HL-60 (cell line): ENCODE measurements at places on chromosomes 7 and 10.

- no peak for DNase-seq
These were observed 49.9 kb downstream of the DNAJC1 start for GRCh38 chr10:21953585-21954057.

DNA sequence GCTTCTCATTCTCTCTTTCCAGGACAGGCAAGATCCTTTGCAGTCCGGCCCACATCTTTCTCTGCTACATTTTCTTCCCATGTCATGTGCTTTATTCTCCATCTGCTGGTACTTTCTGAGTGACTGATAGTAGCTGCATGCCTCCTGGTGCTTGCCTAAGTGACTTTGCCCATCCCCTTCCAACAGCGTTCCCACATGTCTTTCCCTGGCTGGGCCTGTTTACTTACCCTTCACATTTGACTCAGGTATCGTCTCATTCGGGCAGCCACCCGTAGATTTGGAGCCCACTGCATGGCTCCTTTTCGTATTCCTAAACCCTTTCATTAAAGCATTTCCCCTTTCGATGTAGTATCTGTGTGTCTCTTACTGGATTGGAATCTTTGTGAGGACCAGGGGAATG, 24.6 kb downstream of the TYW1 start:
- no peak for DNase-seq

GRCh38 chr10:89164920-89165319, 42.2 kb downstream of the CH25H start:
- no peak for DNase-seq

DNA sequence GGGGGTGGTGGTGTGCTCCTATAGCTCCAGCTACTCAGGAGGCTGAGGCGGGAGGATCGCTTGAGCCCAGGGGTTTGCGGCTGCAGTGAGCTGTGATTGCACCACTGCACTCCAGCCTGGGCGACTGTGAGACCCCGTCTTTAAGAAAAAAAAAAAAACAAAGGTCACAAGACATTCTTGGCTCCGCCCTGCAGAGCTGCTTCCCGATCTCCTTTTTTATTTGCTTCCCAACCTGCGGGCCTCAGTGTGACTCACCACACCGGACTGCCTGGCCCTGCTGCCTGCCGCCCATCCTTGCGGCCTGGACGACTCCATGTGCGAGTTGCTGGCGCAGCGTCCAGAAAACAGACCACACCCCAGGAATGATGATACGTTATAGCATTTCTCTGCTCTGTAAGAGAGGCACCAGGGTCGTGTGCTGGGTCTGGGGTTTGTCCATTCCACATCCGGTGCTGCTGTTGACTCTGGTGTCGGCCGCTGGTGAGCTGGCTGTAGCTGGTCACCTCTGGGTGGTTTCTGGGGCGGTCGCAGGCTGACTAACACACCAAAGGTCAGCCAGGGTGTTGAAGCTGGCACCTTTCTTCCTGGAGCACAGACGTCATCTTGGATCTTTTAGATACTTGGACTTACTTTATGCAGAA, 123.6 kb downstream of the TCF7L2 start:
- DNase-seq: no peak

DNA sequence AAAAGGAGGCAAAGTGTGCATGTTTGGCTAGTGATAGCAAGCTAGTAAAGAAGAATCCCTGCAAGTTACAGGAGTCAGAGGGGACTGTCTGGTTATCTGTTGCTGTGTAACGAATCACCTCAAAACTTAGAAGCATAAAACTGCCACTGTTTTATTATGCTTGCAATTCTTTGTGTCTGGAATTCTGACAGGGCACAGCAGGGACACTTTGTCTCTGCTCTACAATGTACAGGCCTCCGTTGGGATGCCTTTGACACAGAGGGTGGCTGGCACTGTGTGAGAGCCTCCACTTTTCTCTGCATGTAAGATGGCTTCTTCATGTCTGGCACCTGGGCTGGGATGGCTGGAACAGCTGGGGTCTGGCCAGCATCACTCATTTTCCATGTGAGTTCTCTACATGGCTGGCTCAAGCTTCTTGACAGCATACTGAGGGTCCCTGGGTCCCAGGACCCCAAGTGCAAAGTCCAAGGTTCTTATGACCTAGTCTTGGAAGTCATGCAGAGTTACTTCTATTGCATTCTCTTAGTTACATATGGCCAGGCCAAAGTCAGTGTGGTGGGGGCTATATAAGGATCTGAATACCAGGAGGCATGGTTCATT, 276.9 kb downstream of the RPS24 start:
- DNase-seq: no peak

GRCh38 chr7:35040906-35041305, 3.6 kb upstream of the DPY19L1 start:
- DNase-seq: no peak

DNA sequence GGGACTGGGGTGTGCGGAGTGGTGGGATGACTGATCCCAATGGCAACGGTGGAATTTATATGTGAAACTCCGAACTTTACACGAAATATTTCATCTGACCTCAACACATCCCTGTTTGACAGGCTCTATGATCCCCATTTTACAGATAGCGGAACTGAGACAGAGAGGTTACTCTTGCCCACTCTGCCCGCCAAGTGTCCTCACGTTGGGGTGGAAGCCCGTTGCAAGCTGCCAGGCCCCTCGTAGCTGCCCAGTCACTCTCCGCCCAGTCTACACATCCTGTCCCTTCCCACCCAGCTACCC, 397 bp upstream of the NFE2L3 start:
- no peak for DNase-seq

- no peak for DNase-seq
These were observed 1.9 kb downstream of the TTYH3 start for GRCh38 chr7:2633538-2634266.

DNA sequence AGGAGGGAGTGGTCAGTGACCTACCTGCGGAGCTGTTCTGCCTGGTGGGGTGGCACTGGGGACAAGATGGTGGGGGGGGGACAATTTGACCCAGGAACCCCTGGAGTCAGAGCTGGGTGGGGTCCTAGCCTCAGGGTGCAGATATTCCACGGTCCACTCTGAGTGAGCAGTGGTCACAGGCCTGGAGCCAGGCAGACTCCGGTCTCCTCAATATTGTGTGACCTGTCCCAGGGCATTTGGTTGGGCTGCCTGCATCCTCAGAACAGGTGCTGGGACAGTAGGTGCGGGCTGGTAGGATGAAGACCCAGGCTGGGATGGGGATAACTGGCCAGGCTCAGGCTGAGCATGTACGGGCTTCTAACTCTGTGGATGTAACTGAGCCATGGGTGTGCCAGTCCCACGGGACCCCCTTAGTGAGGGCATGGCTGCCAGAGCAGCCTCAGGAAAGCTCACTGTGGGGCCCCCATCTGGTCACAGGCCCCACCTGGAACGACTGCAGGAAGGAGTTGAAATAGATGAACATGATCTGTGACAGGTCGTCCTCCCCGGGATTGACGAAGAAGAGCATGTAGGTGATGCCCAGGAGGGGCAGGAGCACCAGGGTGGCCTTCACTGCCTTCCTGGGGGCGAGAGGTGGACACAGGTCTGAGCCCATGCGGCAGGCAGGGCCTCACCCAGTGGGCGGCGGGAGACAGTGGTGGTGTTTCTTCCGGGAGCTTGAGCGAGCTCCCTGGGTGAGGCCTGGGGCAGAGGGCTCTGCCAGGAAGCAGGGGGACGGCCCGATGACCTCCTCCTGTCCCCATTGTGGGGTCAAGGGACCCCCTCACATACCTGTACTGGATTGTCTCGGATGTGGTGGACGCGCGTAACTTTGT, 26.9 kb downstream of the CRHR2 start:
- DNase-seq: no peak

- DNase-seq: no peak
These were observed 14.9 kb downstream of the BZW2 start for GRCh38 chr7:16660702-16661464.

DNA sequence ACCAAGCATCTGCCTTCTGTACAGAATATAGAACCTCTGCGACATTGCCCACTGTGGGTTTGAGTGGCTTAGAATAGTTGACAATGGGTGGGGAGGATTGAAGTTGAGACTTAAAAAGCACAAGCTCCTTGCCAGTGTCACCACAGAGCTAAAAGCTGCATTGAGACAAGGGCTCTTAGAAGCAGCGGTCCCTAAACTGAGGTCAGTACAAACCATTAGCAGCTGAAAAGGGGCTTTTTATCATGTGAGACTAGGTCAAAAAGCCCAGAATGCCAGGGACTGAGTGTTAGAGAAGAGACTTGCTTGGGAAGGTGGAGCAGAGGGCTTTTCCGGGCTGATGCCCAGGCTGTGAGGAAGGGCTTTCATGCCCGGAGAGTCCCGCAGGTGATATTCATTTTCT, 91.3 kb downstream of the POU6F2 start:
- no peak for DNase-seq

GRCh38 chr7:95342029-95342428, 17.7 kb upstream of the PON1 start:
- no peak for DNase-seq

DNA sequence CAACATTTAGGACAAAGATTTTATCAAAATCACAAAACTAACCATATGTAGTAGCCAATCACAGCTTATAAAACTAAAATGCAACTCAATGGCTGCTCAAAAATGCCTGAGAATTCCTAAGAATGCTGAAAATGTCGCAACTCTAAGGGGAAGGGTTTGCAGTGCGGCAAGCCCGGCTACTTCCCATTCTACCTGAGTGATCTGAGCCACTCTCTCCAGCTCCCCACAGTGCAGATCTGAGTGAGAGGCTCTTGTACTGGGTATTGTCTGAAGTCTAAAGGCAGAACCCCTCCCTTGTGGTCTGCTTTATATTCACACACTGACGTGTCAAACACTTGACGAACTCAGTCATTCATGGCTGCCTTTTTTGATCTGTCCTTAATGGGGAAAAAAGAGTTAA, 28.9 kb downstream of the RAB11FIP2 start:
- no peak for DNase-seq

GRCh38 chr10:72736828-72737220, 44.9 kb downstream of the MCU start:
- DNase-seq: no peak

DNA sequence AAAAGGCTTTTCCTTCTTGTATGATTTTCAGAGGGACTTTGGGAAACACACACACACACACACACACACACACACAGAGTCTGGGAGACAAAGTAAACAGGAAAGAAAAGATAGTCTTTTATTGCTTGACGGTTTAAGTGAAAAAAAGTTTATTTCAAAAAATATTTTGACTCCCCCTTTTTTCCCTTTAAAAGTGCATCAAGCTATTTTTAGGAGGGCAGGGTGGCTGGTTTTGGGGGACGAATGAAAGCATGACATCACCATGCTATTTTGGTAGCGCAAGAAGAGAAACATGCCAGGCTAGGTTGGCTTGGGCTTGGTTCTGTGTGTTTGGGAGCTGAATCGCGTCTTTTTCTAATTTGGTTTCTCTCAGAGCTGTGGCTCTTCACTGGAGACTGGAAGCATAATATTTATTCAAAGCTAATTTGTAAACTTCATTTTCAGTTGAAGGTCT, 129.2 kb downstream of the BAMBI start:
- no peak for DNase-seq

GRCh38 chr10:124599588-124600050, 138.0 kb downstream of the LHPP start:
- no peak for DNase-seq

DNA sequence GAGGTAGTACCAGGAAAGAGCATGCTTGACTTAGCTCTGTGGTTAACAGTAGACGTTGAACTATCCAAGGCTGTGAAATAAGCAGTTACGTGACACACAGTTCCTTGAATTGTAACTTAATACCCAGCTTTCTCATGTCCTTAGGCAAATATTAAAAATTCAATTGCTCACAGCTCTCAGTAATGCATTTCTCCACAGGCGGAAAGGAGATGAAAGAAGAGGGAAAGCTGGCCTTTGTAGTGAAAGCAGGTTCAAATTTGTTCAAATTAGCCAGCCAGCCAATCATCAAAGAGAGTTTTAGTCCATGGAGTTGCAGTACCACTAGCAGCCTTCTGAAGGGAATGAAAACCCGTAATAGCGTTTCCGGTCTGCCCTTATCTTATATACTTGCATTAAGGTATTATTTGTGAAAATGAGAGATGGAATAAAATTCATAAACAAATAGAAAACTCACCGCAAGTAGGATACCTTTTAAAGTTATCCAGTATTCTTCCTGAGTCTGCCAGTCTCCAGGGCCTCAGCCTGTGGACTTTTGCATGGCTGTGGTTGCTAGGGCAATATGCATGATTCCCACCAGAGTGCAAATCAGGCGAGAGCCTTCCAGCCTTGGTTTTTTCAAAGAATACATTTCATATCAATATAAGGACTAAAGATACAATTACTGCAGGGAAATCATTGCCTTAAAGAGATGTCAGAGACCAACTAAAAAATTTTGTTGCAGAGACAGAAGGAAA, 795.5 kb downstream of the TNS3 start:
- no peak for DNase-seq

DNA sequence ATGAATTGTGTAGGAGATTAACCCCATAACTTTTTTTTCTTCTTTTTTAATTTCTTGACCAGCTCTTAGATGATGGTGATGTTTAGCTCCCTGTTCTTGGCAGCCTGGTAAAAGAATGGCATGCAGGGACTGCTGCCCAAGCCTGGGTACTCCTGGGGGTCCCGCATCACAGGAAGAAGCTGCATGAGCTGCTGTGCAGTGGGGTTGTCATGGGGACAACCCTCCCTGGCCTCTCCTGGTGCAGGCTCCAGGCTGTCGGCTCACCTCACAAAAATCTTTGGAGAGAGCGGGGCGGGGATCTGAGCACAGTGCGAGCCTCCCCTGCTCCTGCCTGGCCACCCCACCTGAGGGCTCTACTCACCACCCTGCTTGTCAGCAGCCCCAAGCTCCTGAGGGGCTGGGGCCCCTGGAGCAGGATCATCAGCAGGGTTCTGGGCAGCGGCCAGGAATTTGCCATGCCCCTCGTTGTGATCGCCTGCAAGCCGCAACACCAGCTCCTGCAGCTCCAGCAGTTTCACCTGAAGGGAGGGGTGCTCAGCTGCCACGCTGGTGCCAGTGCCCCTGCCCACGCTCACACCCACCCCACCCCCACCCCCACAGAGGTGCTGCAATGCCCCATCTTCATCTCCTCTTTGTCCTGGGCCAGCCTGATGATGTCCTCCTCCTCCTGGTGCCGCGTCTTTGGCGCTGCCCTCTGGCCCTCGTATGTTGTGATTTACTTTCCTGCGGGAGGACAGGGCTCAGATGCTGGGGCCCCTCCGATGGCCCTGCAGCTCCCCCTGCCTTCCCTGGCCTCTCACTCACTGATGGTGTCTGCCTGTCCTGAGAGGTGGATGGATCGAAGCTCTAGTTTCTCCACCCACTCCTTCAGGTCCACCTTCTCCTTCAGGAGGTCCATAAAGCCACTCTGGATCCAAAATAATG, 15.5 kb upstream of the MTPAP start:
- DNase-seq: no peak

GRCh38 chr10:131825960-131826650, 74.7 kb upstream of the PPP2R2D start:
- no peak for DNase-seq

GRCh38 chr10:128011059-128011979, 104.4 kb downstream of the PTPRE start:
- peak; percentile 52 for DNase-seq

DNA sequence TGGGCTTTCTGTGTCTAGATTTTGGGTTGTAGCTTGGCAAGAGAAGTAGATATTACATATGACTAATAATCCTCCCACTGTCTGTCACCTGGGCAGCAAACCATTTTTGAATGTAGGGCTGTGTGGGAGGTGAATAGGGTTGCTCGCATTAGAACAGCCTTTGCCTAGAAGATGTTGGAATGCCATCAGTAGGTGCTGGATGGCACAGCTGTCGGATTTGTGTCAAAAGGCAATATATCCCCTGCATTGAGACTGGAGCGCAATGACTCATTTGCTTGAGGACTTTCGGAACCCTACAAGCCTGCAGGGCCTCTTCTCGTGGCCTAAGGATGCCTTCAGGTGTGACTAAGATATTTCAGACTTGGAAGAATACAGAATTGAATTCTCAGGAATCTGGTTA, 323.8 kb downstream of the GPR158 start:
- no peak for DNase-seq
